CD4-positive, alpha-beta T cell treated with Interleukin-4 for 4 hours (primary cell): ENCODE measurements at places on chromosomes 12 and 14.

- peak; percentile 63 for DNase-seq
Observed at GRCh38 chr12:10369557-10370415, 20.1 kb downstream of the KLRK1 start.

- no peak for DNase-seq
Observed at GRCh38 chr12:79063258-79063657, 198.7 kb downstream of the SYT1 start.

- DNase-seq: no peak
Observed at GRCh38 chr14:101506211-101506925, 54.9 kb upstream of the DIO3 start.

DNA sequence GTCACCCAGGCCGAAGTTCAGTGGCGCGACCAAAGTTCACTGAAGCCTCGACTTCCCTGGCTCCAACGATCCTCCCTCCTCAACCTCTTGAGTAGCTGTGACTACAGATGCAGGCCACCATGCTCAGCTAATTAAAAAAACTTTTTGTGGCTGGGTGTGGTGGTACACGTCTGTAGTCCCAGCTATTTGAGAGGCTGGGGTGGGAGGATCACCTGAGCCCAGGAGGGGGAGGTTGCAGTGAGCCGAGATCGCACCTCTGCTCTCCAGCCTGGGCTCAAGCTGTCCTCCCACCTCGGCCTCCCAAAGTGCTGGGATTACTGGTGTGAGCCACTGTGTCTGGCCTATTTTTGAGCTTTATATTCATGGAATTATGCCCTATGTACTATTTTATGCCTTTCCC, 18.1 kb upstream of the RAD52 start:
- DNase-seq: no peak

DNA sequence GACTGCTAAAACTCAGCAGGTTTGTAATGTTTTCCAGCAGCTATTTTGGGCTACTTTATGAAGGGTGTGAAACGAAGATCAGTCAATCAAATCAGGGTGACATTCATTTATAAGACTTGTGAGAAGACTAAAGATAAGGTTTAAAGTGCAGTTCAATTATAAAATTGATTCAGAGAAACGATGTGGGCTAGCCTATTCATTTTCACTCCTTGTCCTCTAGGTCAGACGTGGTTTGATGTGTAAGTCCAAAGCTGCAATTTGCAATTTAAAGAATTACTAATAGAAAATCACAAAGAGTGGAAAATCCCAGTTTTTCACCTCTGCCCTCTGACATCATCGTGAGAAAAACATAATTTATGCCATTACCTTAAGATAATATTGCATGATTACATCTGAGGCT, 243.5 kb upstream of the NOVA1 start:
- DNase-seq: no peak

GRCh38 chr14:106083082-106083481, 556.7 kb downstream of the TMEM121 start:
- DNase-seq: no peak

DNA sequence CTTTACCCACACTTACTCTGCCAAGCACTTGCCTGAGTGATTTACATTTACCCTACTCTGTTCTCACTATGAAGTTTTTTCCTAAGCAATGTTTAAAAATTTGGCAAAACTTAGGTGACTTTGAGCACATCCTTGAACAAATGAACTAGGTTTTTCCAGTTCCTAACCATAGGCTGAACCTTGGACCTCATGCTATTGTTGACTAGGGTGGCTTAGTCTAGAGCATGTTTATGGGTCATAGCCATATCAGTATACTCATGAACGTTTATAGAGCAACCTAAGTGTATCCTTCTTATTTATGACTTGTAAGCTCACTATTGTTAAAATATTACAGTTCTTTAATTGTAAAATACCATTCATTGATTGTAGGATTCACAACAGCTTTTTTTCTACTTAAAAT, 85.0 kb upstream of the KRR1 start:
- no peak for DNase-seq

- no peak for DNase-seq
Observed at GRCh38 chr12:74781991-74782485, 244.4 kb downstream of the ATXN7L3B start.

DNA sequence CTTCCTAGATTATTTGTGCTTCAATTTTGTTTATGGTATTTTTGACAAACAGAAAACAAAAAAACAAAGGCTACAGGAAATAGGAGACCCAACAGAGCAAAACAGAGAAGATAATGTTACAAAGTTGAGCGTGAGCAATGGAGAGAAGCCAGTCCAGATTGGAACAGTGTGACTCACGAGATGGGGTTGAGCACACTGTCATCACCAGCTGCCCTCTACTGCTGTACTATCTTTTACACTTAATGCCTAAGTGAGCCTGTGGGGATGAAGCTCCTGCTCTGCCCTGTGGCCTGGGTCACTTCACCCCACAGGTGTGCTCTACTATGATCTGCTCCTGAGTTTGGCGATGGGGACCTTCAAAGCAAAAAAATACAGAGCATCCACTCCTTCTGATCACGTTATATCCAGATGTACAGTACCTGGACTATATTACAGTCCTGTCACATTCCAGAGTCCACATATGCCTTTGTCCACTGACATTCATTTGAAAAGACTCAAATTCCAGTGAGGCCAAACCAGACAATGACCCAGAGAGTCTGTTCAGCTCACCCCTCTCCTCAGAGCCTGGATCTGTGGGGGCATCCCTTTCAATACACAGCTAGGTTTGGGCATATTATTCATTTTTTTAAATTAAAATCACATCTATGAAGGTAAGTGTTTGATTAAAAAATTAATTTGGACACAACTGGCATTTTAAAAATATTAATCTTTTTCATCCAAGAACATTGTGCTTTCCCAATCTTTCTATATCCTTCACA, 4.4 kb downstream of the IPO8 start:
- no peak for DNase-seq

GRCh38 chr12:53324113-53324778, 2.8 kb upstream of the AAAS start:
- DNase-seq: peak; percentile 53

DNA sequence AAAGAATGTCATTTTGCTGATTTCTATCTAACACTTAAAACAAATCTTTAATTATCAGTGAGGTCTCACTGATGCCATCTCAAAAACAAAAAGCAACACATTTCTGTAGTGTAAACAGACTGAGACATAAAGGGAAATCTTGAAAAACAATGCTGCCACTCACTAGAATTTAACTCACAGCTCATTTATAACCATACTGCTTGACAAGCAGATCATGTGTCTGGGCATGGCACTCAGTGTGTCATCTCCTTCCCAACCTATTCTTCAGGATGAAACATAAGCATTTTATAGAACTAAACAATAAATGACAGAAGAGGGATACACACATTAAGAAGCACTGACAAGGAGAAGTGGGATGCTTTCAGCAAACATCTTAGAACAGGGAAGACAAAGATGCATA, 22.4 kb downstream of the ATF7 start:
- no peak for DNase-seq

GRCh38 chr12:68389305-68389704, 57.1 kb upstream of the MDM1 start:
- DNase-seq: no peak

DNA sequence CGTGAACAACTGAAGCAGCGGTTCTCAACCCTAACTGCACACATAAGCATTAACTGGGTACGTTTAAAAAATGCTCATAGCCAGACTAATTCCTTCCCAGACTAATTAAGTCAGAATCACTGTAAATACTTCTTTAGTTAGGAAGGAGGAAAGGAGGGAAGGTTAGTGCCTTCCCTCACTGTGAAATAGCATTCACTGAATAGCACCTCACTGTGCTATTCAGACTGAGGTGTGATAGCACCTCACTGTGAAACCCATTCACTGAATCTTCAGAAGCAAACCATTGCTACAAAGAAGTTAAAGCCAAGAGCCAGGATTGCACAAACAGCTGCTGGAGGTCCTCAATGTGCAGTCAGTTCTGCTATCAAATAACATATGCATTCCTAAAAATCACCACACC, 58.8 kb downstream of the RTN1 start:
- DNase-seq: no peak

DNA sequence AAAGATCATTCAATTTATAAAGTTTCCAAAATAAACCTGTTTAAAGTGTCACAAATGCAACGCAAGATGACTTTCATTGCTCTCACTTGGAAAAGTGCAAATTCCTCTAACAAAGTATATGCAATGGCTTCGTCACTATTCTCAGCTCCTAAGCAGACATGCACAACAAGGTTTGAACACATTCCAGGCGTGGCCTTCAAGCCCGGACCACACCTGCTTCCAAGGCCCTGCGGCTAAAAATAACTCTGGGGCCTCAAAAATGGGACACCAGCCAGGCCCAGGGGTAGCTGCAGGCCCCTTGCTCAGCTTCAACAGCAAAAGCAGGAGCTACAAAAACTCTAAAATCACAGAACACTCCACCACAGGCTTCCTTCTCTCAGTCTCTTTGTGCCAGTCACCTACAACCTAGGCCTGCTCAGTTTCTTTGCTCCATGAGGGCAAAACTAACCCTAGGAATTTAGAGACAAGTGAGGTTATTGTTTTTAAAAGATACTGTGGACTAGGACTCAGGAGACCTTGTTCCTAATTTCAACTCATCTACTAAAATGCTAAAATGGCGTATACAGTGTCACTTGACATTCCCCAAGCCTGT, 29.3 kb downstream of the DUSP16 start:
- DNase-seq: no peak

- DNase-seq: no peak
Observed at GRCh38 chr12:87140262-87140661, 884.1 kb upstream of the MGAT4C start.

- DNase-seq: no peak
Observed at GRCh38 chr12:1933342-1934051, 15.0 kb upstream of the CACNA2D4 start.

DNA sequence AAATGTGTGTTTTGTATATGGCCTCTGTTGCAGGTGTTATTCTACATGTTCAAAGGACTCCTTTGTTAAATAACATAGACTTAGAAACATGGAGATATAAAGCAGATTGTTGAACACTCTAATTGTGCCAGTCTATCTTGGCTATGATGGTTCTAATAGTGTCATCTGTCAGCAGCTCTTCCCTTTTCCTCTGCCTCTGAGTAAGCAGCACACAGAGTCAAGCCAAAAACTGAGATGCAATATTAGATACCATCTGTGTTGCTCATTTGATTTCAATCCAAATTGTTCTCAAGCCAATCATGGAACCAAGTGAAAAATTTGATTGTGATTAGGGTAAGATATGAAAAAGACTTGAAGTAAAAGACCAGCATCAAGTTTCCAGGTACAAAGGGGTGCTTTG, 871.1 kb upstream of the MGAT4C start:
- no peak for DNase-seq

- DNase-seq: no peak
Observed at GRCh38 chr12:54425702-54426101, 6.6 kb upstream of the ITGA5 start.

GRCh38 chr12:107359382-107359781, 266.0 kb upstream of the CRY1 start:
- no peak for DNase-seq

GRCh38 chr14:103330536-103330935, 3.5 kb upstream of the EIF5 start:
- no peak for DNase-seq

DNA sequence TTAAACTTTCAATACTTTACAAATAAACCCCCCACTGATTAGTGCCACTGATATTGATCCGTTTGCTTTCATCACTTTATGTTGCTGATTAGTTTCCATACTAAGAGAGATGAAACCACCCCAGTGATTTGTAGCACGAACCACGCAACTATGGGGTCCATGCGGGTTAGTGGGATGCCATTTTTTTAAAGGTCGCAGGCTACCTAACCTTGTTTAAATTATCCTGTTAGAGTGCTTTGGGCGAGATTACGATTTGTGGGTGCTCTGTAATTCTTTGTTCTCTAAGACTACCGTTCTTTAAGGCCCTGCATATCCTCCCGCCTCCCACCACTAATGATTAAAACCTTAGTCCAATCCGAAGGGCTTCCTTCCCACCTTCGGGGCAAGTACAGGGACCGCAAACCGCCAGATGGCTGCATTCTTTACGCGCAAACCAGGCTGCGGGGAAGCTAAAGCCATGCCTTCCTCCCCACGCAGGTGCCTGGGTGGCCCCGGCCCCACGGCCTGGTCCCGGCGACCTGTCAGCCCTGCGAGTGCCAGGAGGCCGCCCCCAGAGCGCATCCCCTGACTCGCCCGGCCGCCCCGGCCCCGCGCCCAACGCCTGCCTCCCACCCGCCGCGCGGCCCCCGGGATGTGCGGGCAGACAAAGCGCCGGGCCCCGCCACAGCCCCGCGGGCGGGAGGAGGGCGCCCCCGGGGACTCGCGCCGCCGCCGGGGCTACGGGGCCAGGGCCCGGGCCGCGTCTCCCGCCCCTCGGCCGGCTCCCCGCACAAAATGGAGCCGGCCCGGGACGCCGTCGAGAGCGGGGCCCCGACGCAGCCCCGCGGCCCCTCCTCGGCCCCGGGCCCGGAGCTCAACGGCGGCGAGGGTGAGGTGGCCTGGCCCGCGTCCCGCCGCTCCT, 759 bp downstream of the NFYB start:
- peak; percentile 40 for DNase-seq

DNA sequence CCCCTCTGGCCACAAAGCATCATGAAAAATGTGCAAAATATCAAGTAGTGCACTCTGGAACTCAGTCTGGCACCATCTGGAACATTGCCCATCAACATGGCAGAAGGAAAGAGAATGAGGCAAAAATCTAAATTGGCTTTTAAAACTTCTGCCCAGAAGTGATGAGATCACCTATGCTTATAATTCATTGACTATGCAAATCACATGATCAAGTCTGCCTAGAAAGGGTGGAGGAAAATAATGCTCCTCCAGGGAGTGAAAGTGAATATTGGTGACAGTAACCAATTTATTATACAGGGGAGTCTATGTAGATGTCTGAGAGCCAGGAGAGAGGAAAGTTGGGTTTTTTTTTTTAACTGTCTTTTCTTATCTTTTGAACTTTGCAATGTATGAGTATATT, 73.3 kb upstream of the HIF1A start:
- DNase-seq: no peak
